Stimulated activated CD4-positive, alpha-beta T cell treated with anti-CD3 and anti-CD28 coated beads, Interleukin-2, amount 100 ng/mL, for 4 hours (primary cell): ENCODE measurements at places on chromosomes 16 and 17.
A peak's percentile ranks its signal among the peaks of the same experiment; 100 is the strongest.

- DNase-seq, result no peak
Observed at GRCh38 chr16:29816694-29817441, 916 bp downstream of the PAGR1 start.

- no peak for DNase-seq
Observed at GRCh38 chr17:47727704-47728036, 5.4 kb upstream of the TBX21 start.

GRCh38 chr16:66728117-66728787 lies 23.2 kb downstream of the DYNC1LI2 start:
- DNase-seq, result no peak

DNA sequence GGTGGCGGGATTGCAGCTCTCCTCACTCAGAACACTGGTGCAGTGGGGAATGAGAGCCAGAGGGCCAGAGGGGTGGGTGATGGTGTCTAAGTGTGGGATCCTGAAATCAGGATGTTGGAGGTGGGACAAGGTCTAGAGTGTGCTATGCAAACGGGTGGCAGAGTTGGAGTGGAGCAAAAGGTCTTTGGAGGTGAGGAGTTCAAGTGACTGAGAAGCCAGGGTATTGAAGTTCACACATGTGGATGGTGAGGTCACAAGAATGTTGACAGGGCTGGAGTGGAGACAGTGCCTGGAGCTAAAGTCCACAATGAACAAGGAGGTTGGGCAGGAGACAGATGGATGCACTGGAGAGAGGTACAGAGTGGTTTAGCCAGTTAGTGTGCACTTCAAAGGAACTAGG lies 38.3 kb upstream of the MAP3K14 start:
- no peak for DNase-seq

- DNase-seq, result no peak
Observed at GRCh38 chr17:4005296-4006164, 41.3 kb upstream of the ATP2A3 start.

- peak; percentile 46 for DNase-seq
Observed at GRCh38 chr17:67386965-67387551, 10.0 kb downstream of the PITPNC1 start.

- DNase-seq, result no peak
Observed at GRCh38 chr17:67390006-67390645, 13.0 kb downstream of the PITPNC1 start.

DNA sequence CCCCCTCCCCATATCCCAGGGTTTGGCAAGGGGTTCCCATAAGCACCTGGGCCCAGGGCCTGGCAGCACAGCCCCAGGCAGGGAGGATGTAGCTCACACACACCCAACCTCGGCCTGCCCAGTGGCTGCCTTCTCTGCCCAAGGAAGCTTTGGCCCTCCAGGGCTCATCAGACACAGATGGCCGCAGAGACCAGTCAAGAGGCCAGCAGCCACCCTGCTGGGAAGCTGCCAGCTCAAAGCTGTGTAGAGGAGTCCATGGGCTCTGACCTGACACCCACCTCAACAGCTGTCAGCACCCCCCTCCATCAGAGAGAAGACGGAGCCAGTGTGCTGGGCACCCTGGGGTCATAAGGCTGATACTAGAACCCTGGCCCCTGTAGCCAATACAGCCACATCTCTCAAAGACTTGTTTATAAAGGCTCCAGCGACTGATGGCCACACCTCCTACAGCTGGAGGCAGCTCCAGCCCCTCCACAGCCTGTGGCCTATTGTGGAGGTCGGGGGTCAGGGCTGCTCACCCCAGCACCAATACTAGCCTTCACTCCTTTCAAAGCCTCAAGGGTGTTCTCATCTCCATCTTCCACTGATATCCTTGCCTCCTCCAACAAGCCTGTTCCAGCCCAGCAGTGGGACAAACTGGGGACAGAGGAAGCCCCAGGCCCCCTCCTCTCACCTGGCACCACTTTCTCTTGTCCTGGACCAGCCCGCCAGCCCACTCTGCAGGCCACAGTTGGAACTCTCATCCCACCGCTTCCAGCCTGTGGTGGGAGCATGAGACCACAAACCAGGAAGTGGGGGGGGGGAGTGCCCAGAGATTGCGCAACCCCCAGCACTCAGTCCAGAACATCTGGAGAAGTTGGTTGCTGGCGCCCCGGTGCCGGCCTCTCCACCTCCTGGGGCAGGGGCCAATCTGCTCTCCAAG lies 2.2 kb upstream of the MPG start:
- DNase-seq, result no peak

DNA sequence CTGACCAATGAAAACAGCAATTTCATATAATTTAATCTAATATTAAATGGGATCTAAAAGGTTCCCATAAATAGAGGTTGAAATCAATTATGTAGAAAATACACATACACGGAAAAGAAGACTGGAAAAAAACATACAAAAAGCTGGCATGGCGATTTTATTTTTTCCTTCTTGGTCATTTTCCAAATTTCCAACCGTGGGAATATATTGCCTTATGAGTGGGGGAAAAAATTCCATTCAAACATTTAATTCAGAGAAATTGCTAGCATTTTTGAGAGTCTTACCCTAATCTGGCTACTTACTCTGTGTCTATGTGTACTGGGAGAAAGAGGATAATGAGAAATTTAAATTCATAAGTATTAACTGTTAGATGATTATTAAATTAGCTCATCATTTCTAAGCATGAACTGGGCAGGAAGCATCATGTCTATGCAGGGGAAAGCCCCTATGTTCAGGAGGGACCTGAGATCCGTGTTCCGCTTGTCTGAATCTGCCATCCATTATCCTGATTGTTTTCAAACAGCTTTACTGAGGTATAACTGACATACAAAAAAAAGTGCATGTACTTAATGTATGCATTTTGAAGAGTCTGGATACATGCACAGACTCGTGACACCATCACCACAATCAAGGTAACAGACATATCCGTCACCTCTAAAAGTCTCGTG lies 145.2 kb downstream of the XYLT1 start:
- DNase-seq, result no peak

- no peak for DNase-seq
Observed at GRCh38 chr17:77744066-77744988, 214.2 kb upstream of the TNRC6C start.

GRCh38 chr16:13055480-13055879 lies 154.1 kb downstream of the SHISA9 start:
- DNase-seq, result no peak

- DNase-seq, result peak; percentile 57
Observed at GRCh38 chr17:7021993-7022778, 664 bp upstream of the BCL6B start.

- DNase-seq, result no peak
Observed at GRCh38 chr17:61488878-61489718, 36.9 kb downstream of the TBX4 start.

DNA sequence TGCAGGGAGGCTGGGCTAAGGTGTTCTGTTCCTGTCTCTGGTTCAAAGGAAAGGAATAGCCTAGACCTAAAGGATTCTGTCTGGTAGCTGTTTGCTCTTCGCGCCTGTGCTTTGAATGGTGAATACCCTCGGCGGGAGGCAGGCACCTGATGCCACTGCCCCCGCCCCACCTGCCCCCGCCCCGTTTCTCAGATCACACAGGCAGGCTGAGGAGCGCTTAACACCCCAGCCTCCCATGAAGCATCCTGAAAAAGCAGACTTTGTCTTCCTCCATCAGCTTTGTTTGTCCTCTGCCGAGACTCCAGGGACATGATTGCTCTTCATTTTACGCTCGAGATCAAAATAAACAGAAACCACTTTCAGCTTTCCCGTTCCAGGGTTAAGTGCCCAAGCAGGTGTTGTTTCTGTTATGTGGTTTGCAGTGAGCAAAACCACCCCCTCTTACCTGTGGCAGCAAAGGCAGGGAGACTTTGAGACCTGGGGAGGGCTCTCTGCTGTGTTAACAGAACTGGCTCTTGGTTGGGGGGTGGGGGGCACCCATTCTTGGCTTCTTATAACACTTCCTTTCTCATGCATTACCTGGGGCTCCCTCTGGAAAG lies 452.1 kb downstream of the WWOX start:
- no peak for DNase-seq

DNA sequence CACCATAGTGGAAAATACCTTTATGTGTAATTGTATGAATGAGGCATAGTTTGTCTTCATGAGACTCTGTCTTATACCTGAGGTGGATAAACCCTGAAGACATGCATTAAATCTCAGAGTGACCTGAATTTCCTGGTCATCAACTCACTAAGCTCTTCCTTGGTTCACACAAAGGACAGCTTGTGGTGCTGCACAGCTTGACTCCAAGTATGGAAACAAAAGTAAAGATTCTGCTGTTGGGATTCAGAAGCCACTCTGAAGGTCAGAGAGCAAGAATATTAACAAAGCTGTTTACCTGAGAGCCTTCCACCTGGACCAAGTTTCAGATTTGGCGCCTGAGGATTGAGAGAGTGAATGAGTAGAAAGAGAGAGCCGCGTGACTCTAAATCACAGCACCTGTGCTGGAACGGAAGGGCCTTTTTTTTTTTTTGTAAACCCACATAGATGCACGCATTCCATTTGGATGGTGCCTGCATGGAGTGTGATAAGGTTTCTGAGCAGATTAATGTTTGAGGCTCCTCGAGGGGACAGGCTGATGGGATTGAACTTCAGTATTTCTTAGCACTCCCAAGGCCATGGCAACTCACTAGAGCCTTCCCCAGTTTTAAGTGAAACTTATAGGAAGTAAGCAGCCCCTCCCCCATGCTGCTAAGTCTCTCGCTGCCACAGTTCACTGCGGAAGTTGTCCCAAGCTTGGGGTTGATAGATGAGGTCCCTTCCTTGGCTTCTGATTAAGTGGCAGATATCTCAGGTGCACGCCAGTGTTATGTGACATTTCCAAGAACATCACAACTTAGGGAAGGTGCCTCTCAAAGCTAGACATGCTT lies 28.7 kb downstream of the CALB2 start:
- no peak for DNase-seq

- DNase-seq, result no peak
Observed at GRCh38 chr17:65753348-65753747, 191.9 kb upstream of the AXIN2 start.

DNA sequence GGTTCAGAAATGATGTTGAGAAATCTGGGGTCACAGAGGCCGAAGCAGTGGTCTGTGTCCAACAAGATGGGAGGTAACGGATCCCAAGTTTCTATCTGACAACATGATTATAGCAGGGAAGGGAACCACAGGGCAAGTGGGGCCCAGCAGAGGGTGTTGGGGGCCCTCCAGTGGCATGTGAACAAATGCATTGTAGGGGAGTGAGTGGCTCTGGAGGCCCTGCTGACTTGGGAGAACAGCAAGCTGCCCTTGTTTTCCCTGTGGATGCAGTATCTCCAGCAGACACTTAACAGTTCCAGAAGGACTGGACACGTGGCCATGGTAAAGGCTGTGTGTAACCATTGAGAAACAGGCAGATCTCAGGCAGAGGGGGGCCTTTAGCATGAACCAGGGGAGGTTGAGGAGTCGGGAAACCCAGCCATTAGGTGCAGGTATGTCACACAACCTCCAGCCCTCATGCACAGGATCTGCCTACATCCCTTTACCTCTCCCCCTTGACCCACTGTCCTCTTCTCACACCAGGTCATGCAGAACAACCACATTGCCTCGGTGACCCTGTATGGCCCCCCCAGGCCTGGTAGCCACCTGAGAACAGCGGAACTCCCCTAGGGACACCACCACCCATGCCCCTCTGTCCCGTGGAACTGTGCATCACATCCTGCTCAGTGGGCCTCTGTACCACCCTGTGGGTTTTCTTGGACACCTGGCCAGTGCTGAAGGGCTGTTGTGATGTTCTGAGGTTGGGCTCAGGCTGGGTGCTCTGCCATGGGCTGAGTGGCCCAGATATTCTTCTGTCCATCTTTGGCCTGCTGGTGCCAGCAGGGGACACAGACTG lies 4.1 kb downstream of the B3GNT9 start:
- no peak for DNase-seq

DNA sequence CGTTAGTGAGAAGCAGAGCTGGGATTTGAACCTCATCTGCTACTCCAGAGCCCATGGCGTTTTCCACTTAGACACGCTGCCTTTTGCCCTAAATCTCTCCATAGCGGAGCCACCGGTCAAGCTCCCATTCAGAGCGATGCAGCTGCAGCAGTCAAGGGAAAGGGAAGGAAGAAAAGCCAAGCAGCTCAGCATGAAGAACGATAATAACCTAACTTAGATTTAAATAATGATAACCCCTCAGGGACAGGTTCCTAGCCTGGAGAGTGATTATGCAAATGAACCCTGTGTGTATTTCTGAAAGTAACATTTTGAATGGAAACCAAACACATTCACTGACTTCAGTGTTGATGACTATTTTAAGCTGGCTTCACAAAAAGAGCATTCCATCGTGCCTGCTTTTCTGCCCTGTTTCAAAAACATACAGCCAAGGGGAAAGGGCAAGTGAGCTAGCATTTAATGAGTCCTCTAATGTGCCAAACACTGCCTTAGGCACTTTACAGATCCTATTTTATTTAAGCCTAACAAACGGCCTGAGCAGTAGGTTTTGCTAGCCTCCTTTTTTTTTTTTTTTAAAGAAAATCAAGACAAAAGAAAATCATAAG lies 798.3 kb downstream of the CDH8 start:
- DNase-seq, result no peak
